ENCODE measurements at places on chromosomes 12 and 14.

DNA sequence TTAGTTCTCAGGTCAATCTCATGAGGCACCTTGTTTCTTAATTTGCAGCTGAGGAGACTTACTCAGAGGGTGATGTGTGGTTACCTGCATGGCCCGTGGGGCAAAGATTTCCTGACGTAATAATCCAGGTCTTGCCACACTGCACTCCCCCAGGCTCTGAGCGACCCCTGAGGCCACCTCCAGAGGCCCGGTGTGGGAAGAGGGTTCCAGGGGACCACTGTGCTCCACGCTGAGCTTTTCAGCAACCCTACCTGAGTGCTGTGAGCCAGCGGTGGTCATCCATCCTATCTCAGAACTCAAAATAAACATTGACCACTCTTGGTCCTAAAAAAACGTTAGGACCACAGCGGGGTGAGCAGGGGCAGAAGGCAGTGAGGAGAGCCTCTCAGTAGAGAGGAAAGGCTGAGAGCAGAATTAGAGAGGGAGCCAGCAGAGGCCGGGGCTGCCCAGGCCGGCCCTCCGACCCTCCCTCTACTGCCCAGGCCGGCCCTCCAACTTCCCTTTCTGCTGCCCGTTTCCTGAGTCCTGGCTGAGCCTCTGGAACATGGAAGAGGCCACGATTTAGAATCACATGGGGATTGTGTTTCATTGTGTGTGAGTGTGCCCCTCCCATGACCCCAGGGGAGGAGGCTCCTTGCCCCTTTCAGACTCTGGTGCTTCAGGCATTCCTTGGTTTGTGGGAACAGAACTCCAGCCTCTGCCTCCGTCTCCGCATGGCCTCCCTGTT, 188.2 kb upstream of the DIO3 start:
- DNase-seq, result no peak

GRCh38 chr14:101456246-101457175, 104.8 kb upstream of the DIO3 start:
- no peak for DNase-seq

- DNase-seq, result no peak
Measured at GRCh38 chr12:10018386-10018785, 8.0 kb downstream of the CLEC12B start.

GRCh38 chr12:56645201-56645716, 525 bp downstream of the ATP5F1B start:
- DNase-seq, result no peak

DNA sequence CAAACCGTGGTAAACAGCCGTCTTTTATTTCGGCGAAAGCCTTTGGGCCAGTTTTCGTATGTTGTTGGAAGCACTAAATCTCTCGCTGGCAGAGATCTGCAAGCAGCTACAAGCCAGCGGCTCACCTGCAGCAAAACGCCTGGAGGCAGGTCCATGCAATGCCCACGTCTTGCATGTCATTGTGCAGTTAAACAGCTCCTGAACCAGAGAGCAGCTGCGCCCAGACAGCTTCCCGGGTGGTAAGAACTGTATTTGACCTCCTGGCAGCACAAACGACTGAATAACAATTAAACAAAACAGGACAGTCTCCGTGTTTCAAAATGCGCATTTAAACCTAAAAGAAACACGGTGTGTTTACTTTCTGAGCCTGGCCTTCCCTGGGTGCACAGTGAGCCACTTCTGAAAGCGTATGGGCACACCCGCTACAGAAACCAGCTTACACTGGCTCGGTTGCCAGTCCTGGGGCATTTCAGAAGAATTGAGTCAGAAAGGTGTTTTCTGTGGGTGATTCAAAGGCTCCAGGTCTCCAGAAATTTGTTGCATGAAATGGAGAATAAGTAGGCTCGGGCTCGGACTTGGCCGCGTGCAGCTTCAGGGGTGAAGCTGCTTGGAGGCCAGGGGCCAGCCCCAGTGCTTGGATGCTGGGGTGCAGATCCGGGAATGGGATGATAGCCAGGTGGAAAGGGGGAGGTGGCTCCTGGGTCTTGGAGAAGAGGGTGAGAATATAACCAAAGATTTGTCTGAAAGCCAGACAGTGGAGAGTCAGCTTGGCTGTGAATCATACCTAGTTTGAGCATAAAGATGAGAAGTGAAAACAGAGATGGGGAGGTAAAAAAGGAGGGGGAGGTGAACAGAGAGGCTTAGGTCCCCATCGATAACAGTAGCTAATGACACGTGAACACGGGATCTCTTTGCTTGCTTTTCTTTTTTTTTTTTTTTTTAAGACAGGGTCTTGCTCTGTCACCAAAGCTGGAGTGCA, 24.9 kb upstream of the FZD10 start:
- DNase-seq, result no peak

- no peak for DNase-seq
Measured at GRCh38 chr14:23362200-23362599, 2.8 kb downstream of the EFS start.

- no peak for DNase-seq
Measured at GRCh38 chr12:49621651-49622500, 1.5 kb upstream of the PRPF40B start.

- DNase-seq, result no peak
Measured at GRCh38 chr12:26741584-26742227, 91.3 kb downstream of the ITPR2 start.

GRCh38 chr12:3820122-3820521, 53.1 kb downstream of the PARP11 start:
- no peak for DNase-seq

- no peak for DNase-seq
Measured at GRCh38 chr12:11150832-11151231, 16.4 kb upstream of the TAS2R30 start.

- DNase-seq, result no peak
Measured at GRCh38 chr12:111558107-111558376, 41.1 kb downstream of the ATXN2 start.

DNA sequence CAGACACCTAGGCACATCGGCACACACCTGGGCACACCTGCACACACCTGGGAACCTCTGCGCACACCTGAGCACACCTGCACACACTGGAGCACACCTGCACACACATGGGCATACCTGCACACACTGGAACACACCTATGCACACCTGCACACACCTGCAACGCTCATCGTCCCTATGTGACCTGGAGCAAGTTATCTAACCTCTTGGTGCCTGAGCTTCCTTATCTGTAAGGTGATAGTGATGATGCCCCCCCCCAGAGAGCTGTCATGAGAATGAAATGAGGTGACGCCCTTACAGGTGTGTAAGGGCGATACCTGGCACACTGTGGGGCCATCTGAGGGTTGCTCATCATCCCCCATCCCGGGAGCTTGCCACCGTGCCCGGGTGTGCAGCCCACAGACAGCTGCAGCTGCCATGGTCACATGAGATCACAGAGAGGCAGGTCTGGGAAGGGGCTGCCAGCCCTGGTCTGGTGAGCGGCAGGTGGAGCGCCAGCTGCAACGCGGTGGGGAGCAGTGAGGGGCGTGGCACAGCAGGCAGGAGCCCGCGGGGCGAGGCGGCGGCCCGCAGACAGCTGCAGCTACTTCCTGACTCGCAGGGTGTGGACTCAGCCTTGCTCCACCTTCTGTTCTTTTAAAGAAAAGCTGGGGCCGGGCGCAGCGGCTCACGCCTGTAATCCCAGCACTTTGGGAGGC, 59.9 kb upstream of the FBRSL1 start:
- DNase-seq, result peak; percentile 60

- no peak for DNase-seq
Measured at GRCh38 chr14:26594756-26595545, 2.9 kb downstream of the NOVA1 start.

- no peak for DNase-seq
Measured at GRCh38 chr14:101757064-101757838, 4.3 kb upstream of the PPP2R5C start.

DNA sequence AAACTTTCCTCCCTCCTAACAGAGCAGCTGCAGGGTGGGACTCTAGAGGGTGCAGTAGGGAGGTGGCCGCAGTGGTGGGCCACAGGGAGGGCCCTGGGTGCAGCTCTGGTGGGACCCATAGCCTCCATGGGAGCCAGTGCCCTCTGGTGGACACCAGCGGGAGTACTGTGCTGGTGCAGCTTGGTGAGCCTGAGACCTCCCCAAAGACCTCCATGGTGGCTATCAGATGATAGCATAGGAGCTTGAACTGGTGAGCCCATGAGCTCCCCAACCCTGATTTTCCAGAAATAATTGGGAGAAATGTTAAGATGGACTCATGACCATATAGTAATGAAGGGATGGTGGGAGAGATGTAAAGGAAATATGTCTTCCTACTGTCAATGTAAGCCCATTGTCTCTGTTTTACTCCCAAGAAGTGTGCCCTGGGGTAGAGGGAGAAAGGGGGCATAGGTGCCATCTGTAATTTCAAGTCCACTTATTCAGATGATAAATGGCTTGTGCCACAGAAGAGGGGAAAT, 98.7 kb downstream of the GAS2L3 start:
- DNase-seq, result peak; percentile 1

- no peak for DNase-seq
Measured at GRCh38 chr14:35435177-35435576, 30.6 kb upstream of the NFKBIA start.

DNA sequence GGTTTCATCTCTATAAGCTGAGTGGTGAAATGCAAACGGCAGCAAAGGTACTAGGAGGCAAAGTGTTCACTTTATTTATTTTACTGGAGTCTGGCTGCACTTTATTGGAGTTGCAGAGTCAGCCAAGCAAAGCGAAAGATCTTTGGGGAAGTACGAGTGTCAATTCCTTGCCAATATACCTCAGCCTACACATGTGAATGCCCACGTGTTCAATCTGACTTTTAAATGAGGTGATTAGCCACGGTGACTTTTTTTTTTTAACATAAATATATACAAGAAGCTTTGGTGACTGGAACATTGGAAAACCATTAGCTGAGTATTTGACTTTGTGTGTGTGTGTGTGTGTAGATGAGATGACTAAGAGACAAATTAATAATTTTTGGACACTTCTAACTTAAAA, 178.8 kb downstream of the NTS start:
- no peak for DNase-seq

GRCh38 chr12:68119724-68120211, 39.8 kb downstream of the IFNG start:
- DNase-seq, result no peak

DNA sequence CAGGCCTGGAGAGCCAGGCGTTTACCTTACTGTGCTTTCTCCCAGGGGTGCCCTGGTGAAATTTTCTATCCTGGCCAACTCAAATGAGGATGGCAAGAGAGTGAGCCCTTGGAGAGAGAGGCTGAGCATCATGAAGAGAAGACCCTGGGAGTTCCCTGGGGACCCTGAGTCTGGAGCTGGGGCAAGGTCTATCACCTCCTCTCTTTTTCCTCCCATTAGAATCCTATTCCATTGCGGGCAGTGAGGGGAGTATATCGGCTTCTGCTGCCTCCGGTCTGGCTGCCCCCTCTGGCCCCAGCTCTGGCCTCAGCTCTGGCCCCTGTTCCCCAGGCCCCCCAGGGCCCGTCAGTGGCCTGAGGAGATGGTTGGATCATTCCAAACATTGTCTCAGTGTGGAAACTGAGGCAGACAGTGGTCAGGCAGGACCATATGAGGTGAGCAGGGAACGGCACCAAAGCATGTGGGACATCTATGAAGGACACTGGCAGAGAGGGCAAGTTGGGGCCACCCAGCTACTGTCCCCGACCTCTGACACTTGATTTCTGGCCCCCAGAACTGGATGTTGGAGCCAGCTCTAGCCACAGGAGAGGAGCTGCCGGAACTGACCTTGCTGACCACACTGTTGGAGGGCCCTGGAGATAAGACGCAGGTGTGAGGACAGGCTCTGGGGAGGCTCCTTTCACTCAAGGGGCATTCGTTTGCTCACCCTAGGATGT, 1.6 kb downstream of the ARHGEF25 start:
- no peak for DNase-seq

DNA sequence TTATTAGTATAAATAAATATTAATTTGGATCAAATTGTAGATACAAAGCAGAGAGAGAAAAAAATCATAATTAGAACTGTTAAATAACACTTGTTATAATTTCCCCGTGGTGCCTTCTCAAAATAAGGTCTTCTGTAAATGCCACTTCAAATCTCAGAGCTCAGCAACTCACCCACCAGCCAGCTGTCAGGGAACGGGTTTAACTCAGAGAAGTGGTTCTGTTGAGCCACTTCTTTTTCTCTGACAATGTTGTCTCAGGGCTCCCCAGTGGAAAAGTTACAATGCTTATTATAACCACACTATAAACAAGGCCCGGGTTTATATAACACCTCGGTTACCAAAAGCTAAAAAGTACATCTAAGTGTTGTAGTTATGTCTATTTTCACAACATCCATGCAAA, 452.6 kb downstream of the GLT1D1 start:
- DNase-seq, result no peak

GRCh38 chr12:663293-663871, at the start of gene NINJ2:
NINJ2 (minus strand) TSS chr12:663445; CDS start chr12:663360, 85 bp downstream.
- DNase-seq, result no peak

DNA sequence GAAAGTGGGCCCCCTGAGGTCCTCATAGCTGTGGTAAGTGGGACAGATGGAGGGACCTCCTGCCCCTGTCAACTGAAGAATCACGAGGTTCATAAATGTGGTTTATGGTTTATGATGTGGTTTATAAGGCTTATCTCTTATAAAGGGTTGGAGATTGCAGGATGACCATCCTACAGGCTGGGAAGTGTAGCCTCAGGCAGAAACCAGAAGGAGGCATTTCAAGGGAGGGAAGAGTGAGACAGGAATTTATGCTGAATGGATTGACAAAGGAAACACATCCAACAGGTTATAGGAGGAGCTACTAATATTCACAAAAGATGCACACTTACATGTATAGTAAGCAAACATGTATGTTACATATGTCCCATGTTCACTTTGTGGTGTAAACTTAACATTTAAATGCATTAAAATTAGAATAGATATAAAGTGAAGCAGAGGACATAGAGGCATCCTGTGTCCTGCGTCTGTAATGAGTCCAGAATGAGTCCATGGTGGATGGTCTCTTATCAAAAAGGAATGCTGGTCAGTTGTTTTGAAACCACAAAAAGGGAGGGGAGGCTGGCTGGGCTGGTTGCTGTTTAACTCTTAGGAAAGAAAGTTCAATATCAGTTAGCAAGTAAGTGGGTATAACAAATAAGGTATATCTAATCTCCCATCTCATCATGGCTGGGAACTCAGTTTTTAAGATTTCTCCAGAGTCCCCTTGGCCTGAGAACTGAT, 149.0 kb upstream of the RMST start:
- no peak for DNase-seq

DNA sequence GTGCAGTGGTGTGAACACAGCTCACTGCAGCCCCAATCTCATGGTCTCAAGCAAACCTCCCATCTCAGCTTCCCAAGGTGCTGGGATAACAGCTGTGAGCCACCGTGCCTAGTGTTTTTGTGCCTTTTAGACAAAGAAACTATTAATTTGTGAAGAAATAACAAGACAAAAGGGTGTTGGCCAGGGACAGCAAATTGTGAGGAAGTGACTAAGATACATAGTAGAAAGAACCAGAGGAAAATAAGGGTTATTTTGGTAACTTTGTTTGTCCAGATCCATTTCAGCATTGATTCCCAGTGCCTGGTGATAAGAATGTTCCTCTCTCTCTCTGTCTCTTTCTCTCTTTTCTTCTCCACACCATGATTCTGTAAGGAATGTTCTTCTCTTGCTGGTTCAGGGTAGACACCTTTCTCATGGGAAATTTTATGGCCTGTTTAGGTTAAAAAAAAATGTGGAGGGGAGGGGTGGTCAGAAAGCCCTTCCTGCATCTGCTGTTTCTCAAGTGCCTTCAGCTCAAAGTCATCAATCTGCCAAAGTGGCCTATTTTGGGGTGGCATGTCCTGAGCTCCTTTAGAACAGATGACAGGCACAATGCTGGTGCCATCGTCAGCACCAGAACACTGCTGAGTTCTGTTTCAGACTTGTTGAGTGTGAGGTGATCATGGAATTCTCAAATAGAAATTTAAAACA, 184.4 kb upstream of the EEA1 start:
- no peak for DNase-seq

GRCh38 chr12:50353869-50354593, 42.4 kb downstream of the FAM186A start:
- no peak for DNase-seq

- DNase-seq, result no peak
Measured at GRCh38 chr14:100130521-100130920, 28.9 kb downstream of the DEGS2 start.

All from T-helper 9 cell (primary cell).